Activated CD4-positive, alpha-beta T cell treated with anti-CD3 and anti-CD28 coated beads, Interleukin-2, amount 50 U/mL, for 4 hours (primary cell): ENCODE measurements at places on chromosomes 6 and 20.

- no peak for DNase-seq
These were observed 4.6 kb downstream of the PTPRK start for GRCh38 chr6:128515550-128516513.

- no peak for DNase-seq
These were observed 116.0 kb downstream of the CRYBG1 start for GRCh38 chr6:106476331-106477105.

DNA sequence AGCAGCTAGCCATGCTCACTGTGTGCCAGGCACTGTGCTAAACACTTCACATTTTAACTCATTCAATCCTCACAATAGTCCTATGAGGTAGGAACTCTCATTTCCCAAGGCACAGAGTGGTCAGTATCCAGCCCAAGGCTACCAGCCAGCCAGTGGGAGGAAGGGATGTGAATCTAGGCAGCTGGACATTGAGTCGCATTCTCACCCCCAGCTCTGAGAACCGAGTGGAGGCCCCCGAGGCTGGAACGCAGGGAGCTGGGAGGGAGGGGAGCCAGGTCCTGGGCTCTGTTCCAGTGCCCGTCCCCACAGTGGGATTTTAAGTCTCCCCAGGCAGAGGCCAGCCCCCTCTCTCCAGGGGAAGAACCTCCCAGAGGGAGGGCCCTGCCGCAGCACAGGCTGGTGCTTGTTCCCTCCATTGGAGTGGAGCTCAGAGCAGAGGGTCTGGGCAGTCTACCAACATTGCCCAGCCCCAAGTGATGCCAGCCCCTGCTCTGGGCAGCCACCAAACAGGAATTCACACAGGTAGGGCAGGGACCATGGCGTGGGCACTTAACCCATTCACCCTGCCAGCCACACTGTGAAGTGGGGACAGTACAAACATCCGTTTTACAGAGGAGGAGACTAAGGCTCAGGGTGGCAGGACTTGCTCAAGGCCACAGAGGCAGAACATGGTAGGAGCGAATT is 131.3 kb downstream of the CEBPB start:
- DNase-seq, result no peak

- DNase-seq, result no peak
These were observed 39.3 kb upstream of the C20orf144 start for GRCh38 chr20:33622705-33623365.

DNA sequence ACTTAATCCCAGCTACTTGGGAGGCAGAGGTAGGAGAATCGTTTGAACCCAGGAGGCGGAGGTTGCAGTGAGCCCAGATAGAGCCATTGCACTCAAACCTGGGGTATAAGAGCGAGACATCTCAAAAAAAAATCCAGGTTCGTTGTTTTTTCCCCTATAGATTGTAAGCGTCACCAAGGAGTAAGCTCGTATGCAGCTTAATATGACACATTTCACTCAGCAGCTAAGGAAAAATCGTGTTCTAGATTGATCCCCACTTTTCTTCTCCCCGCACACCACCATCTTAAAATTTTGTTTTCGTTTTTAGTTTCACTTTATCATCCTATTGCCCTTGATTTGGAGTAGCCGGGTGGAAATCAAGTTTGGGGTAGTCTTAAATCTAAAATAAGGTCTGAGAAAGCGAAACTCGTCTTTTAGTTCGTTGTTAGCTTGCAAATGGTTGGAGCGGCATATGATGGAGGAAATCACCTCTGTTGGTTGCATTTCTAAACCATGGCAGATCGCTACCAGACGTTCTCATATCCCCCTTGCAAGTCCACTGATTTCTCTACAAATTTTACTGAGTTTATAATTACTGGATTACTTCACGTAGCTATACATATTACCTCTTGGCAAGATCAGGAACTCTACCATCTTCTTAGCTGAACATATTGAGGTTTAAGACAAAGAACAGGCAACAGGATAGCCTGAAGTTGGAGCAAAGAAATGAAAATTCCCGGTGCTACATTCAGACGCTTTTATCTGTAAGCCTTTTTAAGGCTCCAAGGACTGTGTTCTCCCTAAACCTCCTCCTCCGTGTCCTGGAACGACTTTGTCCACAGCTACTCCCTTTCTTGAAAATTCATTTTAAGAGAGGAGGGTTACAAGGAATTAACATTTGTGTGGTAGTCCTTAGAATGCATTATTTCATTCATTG is 91.1 kb upstream of the BTN3A2 start:
- DNase-seq, result peak; percentile 6

DNA sequence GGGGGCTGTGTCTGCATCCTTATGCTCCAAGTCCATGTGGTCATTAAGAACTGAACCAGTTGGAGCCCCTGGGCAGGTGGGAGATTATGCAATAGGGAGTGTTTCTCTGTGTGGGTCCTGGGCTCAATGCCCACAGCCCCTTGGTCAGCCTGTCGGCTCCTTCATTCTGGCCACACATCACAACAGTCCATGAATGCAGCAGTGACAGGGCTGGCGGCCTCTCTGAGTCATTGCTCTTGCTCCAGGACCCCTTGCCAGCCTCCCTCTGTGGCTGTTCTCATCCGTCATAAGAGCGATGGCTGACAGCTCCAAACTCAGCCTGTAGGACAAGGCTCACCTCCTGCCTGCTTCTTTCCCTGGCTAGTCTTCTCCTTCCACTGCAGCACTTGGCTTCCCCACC is 609.5 kb upstream of the CDH4 start:
- DNase-seq, result no peak

DNA sequence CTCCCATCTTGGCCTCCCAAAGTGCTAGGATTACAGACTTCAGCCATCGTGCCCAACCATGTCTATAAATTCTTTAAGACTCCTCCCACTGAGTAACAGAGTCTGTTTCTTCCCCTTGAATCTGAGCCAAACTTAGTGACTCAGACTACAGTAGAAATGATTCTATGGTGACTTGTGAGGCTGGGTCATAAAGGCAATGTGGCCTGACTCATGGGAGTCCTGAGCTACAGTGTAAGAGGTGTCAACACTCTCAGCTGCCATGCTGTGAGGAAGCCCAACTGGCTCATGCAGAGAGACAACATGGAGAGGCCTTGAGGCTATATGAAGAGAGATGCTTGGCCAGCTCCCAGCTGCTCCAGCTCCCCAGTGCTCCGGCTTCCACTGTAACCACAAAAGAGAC is 5.2 kb upstream of the NRSN2 start:
- DNase-seq, result no peak

DNA sequence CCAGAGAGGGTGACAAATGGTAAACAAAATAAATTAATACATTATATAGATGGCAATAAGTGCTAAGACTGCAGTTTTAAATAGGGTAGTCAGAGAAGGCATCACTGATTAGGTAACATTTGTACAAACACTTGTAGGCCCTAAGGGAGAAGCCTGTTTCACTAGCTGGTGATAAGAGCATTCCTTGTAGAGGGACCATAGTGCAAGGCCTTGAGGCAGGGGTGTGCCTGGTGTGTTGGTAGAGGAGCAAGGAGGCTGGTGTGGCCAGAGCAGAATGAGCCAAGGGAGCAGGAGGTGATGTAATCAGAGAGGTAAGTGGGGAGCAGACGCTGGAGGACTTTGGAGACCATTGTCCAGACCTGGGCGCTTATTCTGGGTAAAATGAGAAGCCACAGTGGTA is 70.7 kb downstream of the ANKRD6 start:
- DNase-seq, result no peak

GRCh38 chr6:43969158-43969981 is 157.9 kb downstream of the MRPL14 start:
- no peak for DNase-seq

- DNase-seq, result no peak
These were observed 90.7 kb downstream of the CEP57L1 start for GRCh38 chr6:109186012-109186411.

DNA sequence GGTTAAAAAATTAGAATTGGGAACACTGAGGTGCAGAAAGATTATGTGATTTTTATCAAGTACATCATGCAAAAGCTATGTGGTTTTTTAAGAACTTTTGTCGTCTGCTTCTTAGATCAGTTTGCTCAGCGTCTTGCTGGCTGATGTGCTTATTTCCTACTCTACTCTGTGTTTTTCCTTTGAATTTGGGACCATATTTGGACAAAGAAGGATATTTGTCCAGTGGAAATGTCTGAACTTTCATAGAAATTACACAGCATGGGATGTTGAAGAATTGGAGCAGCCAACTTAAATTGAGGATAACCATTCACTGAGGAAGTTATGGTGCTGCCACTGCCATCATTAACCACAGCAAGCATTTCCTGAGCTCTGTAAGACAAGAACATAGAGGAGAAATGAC is 252.8 kb upstream of the HS3ST5 start:
- no peak for DNase-seq

DNA sequence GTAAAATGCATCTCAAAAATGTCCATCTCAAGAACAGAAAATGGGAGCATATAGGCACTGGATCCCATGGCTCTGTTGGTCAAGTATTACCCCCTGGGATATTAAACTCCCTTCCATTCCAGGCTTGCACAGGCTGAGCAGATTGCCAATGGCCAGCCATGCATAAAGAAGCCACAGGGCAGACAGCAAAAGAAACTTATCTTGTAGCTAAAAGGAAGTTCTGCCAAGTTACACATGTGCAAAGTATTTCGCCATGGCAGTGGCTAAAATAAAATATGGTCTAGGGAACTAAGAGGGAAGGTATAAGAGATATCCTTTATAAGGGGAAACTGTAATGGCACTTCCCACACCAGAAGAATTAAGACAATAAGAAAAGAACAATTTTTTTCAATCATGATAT is 415.6 kb upstream of the BTBD3 start:
- DNase-seq, result no peak

DNA sequence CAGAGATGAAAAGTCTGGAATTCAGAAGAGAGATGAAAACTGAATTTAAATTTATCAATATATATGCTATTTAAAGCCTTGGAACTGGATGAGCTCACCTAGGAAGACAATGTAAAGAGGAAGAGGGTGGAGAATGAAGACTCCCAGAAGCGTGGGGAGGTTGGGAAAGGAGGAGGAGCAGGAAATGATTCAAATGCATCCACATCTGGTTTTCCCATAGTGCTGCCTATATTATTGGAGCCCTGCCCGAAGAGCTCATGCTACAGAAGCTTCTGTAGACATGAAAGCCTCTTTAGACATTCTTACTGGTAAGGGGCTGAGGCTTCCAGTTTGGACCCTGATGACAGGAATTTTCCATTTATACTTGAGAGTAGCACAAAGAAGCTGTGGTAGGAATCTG is 19.2 kb downstream of the PDE7B start:
- no peak for DNase-seq

DNA sequence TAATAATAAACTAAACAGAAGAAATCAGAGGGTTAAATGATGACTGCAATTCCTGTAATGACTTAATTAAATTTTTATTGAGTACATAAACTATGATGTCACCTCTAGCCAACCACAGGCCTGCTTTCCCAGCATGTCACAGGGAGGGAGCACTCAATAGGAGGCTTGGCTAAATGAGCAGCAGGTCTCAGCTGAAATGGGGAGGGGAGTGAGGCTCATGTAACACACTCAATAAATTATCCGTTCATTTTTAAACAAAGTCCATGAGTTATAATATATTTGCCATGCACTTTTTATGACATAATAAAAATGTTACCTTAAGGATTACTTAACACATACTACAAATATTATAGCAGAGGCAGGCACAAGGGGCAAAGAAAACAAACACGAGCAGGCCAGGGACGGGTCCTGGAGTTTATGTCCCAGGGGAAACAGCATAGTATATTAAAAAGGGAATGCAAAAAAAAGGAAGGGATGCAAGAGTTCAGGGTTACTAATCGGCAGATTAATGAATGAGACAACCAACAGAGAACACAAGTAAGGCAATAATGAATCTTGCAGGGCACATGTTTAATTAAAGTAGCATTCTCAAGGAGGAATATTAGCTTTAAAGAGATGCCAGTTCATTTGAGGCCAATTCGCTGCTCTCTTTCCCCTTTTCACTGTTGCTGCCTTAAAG is 27.1 kb upstream of the FAM83C start:
- no peak for DNase-seq

GRCh38 chr6:137638926-137639706 is 144.9 kb upstream of the OLIG3 start:
- no peak for DNase-seq

- no peak for DNase-seq
These were observed 52.1 kb upstream of the FBXO30 start for GRCh38 chr6:145866456-145867396.

- DNase-seq, result no peak
These were observed 102.3 kb upstream of the TBX18 start for GRCh38 chr6:84866715-84867114.

DNA sequence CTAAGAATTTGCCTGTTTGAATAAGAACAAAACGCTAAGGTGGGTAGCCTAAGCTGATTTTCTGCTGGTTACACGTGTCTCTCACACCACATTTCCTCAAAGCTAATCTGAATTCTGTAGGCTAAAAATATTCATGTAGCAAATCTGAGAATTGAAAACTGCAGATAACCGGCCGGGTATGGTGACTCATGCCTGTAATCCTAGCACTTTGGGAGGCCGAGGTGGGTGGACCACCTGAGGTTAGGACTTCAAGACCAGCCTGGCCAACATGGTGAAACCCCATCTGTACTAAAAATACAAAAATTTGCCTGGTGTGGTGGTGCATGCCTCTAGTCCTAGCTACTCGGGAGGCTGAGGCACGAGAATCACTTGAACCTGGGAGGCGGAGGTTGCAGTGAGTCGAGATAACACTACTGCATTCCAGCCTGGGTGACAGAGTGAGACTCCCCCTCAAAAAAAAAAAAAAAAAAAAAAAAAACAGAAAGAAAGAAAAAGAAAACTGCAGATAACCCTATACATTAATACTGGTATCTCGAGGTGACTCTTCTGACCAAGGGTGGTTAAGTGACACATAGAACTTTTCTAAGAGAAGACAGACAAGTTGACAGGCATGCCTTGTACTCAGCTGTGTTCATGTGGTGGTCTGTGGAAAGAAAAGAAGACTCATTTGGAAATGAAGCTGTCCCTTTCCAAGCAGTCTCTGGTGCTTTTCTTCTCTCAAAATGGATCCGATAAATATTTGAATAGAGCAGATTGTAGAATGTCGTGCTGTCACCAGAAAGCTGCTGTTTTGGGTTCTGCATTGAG is 24.7 kb upstream of the ASXL1 start:
- DNase-seq, result no peak

- no peak for DNase-seq
These were observed 672.3 kb downstream of the UTRN start for GRCh38 chr6:144957236-144957937.

- DNase-seq, result no peak
These were observed 18.0 kb upstream of the NCOA6 start for GRCh38 chr20:34843421-34843820.

GRCh38 chr6:3752531-3753227 is 1.2 kb upstream of the PXDC1 start:
- DNase-seq, result no peak

DNA sequence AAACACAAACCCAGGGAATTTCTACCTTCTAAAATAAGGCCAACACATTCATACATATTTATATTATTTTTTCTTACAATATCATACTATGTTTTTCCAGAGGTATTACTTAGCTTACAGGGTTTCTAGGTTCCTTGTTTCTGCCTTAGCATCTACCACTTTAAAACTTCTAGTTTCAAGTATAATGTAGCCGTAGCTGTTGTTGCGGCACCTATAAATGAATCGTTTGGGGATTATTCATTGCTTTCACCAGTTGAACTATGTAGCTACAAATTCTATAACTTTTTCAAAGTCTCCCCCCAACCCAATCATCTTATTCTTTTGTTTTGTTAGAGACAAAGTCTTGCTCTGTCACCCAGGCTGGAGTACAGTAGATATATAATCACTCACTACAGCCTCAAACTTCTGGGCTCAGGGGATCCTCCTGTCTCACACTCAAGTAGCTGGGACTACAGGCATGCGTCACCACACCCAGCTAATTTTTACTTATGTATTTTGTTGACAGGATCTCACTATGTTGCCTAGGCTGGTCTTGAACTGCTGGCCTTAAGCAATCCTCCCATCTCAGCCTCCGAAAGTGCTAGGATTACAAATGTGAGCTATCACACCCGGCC is 43.9 kb downstream of the TNFAIP3 start:
- no peak for DNase-seq

GRCh38 chr20:2559651-2560050 is 23.3 kb downstream of the TMC2 start:
- no peak for DNase-seq
